Kasumi-1 (cell line): ENCODE measurements at places on chromosomes 11 and 22.

DNA sequence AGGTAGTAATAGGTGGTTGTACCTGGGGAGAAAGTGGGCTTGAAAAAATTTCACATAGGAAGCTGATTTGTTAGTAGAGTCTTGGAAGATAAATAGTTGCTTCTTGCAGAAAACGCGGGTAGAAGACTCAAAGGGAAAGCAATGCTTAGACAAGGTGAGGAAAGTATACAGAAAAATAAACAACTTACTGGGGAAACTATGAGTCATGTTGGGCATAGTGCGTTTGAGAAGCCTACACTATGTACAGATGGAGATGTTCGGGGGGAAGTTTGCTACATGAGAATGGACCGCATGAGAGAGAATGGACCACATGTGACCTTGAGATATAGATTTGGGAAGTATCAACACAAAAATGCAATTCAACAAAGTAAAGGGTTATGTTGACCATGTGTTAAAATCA, 86.7 kb upstream of the DDI1 start:
- DNase-seq: no peak

DNA sequence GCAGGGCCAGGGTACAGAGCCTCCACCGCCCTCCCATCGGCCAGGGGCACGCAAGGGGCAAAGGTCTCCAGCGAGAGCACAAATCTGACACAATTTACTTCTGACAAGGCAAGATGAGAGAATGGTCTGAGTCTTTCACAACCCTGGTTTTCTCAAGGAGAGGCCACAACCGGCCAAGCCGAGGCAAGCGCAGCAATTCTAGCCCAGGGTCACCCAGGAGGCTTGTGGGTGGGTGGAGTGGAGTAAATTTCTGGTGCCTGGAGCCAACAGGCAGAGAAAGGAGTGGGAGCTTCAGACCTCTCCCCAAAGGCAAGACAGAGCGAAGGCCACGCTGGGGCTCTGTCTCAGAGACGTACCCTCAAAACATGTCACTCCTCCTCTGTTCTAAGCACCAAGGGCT, 9.3 kb downstream of the LARGE2 start:
- DNase-seq: no peak

DNA sequence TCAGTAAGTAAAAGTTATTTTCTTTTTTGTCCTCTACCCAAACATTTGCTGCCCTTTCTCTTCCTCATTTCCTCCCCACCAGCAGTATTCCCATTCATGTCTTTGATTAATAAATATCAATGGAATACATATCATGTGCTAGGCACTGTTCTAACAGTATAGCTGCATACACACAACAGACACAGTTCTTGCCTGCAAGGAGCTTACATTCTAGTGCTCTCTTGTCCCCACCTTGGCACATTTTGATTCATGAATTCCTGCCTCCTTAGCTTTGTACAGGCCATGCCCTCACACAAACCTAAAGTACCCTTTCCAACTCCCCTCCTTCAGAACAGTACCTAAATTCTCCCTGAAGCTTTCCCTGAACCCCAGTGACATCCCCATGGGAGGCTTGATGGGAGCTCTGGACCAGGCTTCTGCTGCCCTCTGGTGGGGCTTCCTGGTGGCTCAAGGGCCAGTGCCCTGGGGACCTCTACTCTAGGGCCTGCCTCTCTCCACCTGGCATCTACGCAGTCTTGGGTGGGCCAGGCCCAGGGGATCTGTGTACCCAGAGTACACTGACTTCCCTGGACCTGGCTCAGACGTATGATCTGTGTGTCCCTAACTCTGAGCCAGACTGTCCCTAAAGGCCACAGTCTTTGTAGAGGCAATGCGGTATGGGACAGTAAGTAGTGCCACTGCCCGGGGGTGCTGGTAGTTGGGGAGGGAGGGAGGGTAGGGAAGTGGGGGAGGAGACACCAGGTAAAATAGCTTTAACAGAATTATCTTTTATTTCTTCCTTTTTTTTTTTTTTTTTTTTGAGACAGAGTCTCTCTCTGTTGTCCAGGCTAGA, 14.1 kb downstream of the RPS13 start:
- DNase-seq: peak; percentile 52

GRCh38 chr11:111086058-111086457, 159.5 kb upstream of the POU2AF2 start:
- DNase-seq: no peak

DNA sequence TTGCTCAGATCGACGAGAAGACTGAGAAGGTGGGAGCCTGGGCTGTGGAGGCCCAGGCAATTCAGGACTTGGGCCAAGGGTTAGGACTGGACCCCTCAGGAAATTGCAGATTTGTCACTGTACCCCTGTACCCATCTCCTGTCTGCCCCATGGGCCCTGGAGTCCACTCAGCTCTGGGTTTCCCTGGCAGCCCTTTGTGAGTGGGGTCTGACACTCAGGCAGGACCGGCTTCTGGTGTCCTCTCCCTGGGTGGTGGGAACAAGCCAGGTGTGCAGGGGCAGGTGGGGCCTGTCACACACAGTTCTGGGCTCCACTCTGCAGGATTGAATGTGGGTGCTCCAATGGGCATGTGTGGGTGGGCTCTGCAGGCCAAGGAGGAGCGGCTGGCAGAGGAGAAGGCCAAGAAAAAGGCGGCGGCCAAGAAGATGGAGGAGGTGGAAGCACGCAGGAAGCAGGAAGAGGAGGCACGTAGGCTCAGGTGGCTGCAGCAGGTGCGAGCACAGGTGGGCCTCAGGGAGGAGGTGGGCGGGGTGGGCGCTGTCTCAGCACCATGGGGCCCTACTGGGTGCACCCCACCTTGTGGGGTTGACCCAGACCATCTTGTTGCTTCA, 21.6 kb downstream of the INCENP start:
- DNase-seq: no peak
